ENCODE measurements at places on chromosomes 5 and 9.

- DNase-seq: no peak
Observed at GRCh38 chr9:21984101-21984500, 10.1 kb downstream of the CDKN2A start.

GRCh38 chr5:51731421-51732029 lies 348.3 kb downstream of the ISL1 start:
- no peak for DNase-seq

GRCh38 chr5:66840511-66841013 lies 244.4 kb downstream of the MAST4 start:
- no peak for DNase-seq

DNA sequence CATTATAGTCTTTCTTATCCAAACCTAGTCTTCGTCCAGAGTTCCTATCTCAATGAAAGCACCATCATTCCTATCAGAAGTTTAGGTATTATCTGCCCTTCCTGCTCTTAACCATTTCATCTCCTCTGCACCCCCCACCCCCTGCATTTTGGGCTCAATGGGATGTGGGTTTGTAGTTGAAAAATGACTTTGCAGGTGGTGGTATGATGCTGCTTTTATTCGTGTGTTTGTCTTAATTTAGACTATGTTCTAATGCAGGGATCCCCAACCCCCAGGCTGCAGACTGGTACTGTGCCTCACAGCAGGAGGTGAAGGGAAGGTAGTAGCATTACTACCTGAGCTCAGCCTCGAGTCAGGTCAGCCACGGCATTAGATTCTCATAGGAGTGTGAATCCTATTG lies 49.4 kb upstream of the ZNF608 start:
- no peak for DNase-seq

- no peak for DNase-seq
Observed at GRCh38 chr5:120761986-120762385, 297.9 kb downstream of the PRR16 start.

DNA sequence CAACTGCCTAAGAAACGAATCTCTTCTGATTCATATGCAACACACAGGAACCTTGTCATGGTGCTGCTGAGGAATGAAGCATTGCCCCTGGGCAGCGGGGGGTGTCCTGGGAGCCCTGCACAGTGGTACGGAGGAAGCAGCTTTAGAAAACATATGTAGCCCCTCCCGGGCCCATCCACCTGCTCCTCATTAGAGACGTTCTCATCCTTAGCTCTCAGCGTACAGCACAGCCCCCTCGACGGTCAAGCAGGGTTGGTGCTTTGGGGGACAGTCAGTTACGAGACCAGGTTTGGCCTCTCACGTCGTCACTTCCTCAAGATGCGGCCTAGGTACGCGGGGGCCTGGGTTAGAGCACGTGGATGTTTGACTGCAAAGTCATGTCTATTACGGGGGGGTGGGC lies 28.4 kb upstream of the LAMC3 start:
- no peak for DNase-seq

- no peak for DNase-seq
Observed at GRCh38 chr5:61496860-61497259, 164.8 kb downstream of the ZSWIM6 start.

GRCh38 chr5:113510836-113511451 lies 2.5 kb upstream of the YTHDC2 start:
- no peak for DNase-seq

DNA sequence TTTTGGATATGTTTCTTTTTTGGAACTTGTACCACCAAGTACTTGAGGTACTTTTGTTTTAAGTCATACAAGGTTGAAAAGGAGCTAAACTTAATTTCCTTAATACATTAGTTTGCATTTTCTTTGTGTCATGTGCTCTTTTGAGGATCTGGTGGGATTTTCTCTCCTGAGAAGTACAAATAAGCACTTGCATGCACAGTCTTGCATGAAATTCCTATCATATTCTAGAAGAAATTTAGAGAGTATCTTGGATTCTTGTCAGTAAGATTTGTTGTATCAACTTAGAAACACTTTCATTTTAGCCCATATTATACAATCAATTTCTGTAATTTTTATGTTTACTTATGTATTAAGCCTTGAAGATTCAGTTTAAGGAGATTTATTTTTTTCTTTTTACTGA lies 64.9 kb downstream of the CCNH start:
- no peak for DNase-seq

DNA sequence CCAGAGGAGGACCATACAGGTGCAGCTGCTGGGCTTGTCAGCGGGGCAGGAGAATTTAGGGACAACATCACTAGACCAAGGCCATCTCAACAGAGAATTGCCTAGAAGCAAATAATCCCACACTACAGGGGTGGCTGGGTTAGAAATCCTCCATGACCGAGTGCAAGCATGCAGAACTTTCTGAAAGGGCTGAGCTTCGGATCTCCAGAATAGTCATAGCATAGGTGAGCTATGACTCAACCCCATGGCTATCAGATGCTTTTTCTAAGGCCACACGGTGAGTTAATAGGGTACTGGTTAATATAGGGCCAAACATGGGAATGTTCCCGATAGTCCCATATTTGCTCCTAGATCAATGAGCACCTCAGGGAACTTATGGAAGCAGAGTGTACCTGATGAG lies 4.2 kb downstream of the KCNIP1 start:
- DNase-seq: no peak

DNA sequence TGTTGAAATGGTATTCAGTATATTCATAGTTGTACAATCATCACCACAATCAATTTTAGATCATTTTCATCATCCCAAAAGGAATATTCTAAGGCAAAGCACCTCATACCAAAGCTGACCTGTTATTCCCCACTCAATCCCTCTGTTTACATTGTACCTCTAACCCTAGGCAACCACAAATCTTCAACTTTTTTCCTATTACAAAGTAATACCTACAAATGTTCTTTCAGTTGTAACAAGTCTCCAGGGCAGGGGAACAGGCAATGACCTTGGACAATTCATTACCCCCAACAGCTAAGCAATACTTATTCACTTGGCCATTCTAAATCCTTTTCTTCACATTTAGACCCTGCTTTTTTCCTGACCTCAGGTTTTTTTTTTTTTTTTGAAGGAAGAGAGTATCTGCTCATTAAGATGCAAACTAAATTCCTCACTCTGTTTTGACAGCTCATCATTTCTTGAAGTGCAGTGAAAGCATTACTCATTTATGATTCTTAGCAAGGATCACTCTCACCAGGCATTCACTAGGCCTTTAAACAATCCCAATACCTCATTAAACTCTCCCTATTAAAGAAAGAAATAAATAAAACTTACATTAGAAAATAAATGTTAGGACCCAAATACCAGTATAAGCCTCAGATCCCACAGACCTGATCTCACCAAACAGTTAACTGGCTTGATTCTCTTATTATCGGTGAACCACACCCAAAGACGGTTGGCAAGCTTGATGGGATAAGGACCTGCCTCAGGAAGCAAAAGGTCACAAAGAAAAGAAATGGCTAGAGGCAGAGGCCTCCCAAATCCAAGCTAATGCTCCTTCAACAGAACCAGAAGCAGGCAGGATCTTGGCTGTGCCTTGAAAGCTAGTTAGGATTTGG lies 15.3 kb downstream of the MTMR12 start:
- DNase-seq: no peak

DNA sequence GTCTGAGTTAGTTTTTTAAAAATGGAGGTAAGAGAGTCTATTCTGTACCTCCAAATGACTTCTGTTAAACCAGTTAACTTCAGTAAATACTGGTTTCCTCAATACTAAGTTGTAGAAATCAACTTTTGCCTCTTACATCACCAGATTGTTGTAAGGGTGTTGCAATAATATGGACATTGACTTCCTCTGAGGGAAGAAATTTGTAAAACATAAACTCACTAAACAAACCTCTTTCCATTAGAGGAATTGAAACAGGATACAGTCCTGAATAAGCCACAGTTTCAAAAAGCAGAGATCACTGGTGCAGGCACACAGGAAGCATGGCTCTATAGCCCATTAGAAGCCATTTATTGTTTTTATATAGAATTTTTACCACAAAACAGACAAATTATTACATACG lies 32.7 kb upstream of the SLCO6A1 start:
- no peak for DNase-seq

GRCh38 chr5:51997949-51998348 lies 614.7 kb downstream of the ISL1 start:
- no peak for DNase-seq

DNA sequence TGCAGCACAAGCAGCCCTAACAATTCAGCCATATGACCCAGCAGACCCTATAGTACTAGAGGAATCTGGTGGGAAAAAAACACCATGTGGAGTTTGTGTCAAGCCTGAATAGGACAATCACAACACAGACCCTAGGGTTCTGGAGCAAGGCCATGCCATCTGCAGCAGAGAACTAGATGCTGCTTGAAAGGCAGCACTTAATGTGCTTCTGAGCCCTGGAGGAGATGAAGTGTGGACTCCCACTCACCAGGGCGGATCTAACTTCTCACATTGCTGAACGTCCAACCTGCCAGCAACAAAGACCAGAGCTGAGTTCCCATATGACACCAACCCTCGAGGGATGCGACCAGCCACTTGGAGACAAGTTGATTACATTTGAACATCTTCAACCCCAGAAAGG lies 43.2 kb downstream of the GABBR2 start:
- no peak for DNase-seq

GRCh38 chr9:127899128-127899943 lies at the start of gene ST6GALNAC6:
ST6GALNAC6 (minus strand) TSS chr9:127899603; CDS start chr9:127897981, 1,622 bp downstream.
- DNase-seq: peak; percentile 92

DNA sequence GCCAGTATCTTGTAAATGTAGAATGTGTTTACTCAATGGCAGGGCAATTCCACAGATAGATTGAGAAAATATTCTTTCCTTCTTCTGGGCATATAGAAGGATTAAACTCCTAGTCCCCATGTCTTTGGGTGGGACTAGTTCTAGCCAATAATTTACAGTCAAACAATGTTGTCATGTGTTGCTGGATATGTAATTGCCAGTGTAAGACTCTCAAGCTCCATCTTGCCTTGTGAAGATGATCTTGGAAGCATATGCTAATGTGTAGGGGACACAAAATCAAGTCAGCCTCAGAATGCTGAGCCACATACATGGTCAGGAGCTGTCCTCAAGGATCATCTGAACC lies 386.9 kb downstream of the CETN3 start:
- DNase-seq: no peak

GRCh38 chr5:33008751-33009418 lies 297.8 kb downstream of the NPR3 start:
- no peak for DNase-seq

- DNase-seq: peak; percentile 53
Observed at GRCh38 chr5:154756009-154756867, 1.1 kb downstream of the LARP1 start.

Measured in frontal cortex (tissue), 4 donors.